ENCODE measurements at places on chromosomes 11 and 22.

GRCh38 chr11:4626207-4627099 lies 10.8 kb upstream of the OR51D1 start:
- no peak overlapping the region for H3K27ac ChIP-seq
- no peaks in the 10 kb centered on the region for H3K4me1 ChIP-seq
- DNase-seq, result peak; percentile 78
- H3K36me3 ChIP-seq, result peaks cover 4% of the 10 kb centered on the region
- peaks cover 36% of the 10 kb centered on the region for H3K27me3 ChIP-seq
- H3K4me3 ChIP-seq, result no peak overlapping the region

DNA sequence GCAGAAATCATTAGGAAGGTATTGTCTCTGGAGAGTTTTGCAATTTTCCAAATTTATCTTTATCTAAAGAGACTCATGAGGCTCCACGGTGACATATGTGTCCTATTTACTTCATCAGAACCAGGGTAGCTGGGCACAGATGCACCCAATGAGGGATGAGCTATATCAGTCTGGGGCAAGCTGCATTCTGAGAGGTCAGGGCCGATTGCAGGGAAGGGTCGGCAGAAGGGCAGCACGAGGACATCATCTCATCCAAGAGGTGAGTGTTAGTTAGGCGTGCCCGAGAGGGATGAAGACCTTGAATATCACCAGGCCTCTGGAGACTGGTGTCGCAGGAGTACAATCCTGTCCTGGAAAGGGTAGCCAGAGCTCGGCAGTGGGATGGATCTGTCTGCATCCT lies 41.0 kb upstream of the SPON1 start:
- no peaks in the 10 kb centered on the region for H3K27me3 ChIP-seq
- H3K27ac ChIP-seq, result no peak overlapping the region
- DNase-seq, result no peak
- peaks cover 38% of the 10 kb centered on the region for H3K4me1 ChIP-seq

DNA sequence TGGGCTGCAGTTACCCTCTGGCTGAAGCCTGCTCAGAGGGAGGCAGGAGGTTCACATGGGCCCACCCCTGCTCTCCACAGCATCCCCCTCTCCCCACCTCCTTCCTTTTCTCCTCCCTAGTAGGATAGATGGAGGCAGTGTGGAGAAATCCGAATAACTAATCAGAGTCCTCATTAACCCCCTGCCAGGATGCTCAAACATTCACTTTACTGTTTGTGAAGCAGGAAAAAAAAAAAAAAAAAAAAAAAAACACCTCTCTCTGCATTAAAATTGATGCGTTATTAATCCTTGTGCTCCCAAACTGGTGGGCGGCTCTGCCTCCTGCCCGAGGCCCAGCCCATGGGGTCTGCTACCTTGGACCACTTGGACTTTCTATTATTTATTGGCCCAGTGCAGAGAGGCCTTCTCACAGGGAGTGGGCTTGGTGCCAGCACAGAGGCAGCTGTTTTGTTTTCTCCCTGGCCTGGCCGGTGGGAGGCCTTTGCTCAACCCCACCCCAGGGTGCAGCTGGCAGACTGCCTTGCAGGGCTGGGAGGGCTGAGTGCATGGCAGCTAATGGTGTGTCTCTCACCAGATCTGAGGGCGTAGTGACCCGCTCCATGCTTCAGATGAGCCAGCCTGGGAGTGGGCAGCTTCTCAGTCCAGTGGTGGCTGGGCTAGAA lies 150.7 kb downstream of the PKNOX2 start:
- no peak overlapping the region for H3K27ac ChIP-seq
- no peaks in the 10 kb centered on the region for H3K4me1 ChIP-seq
- no peaks in the 10 kb centered on the region for H3K36me3 ChIP-seq
- DNase-seq, result no peak
- H3K27me3 ChIP-seq, result peaks cover 15% of the 10 kb centered on the region

GRCh38 chr11:7639643-7640025 lies 33.7 kb downstream of the CYB5R2 start:
- no peaks in the 10 kb centered on the region for H3K4me1 ChIP-seq
- no peak for DNase-seq
- no peaks in the 10 kb centered on the region for H3K36me3 ChIP-seq
- H3K27me3 ChIP-seq, result no peaks in the 10 kb centered on the region

DNA sequence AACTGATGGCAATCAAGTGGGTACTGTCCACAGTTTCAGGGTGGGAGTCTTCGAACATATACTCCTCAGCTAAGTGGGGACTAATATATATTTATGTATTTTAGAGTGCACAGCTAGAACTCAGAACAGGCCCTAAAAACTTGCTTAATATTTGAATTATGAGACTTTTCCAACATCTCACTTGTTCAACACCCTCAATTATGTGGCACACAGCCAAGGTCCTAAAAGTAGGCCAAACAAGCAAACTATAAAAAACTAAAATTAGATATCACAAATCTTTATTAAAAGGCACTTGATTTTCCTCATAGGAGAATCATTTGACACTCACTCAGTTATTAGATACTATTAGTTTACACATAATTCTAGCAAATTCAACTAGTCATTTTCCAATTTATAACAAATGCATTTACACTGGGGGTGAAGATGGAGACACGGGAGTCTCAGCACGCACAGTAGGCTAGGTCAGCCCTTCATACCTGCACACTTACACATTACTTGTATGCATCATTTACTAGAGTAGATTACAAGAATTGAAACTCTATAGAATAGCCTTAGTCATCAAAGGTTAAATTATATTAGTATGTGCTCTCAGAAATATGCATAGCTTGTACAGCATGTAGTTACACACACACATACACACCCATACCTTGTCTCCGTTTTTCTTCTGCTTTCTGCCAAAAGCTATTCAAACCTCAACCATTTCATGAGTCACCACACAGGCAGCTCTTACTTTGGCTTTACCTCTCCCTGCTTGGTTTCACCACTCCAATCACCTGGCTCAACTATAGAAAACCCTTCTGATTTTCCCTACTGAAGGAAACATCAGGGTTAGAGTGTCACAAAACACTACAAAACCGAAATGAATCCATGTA lies 171.5 kb downstream of the SBF2 start:
- no peaks in the 10 kb centered on the region for H3K27me3 ChIP-seq
- H3K36me3 ChIP-seq, result no peaks in the 10 kb centered on the region
- no peaks in the 10 kb centered on the region for H3K4me1 ChIP-seq
- H3K4me3 ChIP-seq, result no peak overlapping the region

- no peaks in the 10 kb centered on the region for H3K36me3 ChIP-seq
- no peak for DNase-seq
- H3K27ac ChIP-seq, result no peak within 1 kb of the TSS
- no peak within 1 kb of the TSS for H3K4me3 ChIP-seq
Observed at GRCh38 chr11:66011785-66012303, at the start of gene CST6. Gene CST6, plus strand, starts transcription at chr11:66012008. Its CDS starts 37 bp downstream, at chr11:66012045.

DNA sequence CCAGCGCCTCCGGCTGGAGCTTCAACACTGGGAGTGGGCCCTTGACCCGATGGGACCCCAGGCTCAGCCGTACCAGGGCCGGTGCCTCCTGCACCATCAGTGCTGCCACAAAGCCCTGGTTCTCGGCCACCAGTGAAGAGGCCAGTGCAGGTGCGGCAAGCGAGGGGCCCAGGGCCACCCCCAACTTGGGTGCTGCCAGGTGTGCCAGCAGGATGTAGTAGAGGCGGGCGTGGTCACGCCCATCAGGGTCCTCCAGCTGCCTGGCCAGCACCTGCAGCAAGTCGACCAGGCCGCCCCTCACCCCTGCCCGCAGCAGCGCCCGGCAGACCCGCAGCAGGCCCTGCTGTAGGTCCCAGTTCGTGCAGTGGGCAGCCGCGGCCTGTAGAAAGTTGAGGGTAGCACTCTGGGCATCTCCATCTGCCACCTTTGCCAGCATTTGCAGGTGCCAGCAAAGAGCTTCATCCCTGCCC lies 2.3 kb downstream of the AP5B1 start:
- no peak for DNase-seq
- peak overlapping the region; percentile 89 for H3K4me3 ChIP-seq
- H3K4me1 ChIP-seq, result peaks cover 32% of the 10 kb centered on the region

GRCh38 chr11:10942620-10943019 lies 84.8 kb upstream of the ZBED5 start:
- no peaks in the 10 kb centered on the region for H3K27me3 ChIP-seq
- peaks cover 3% of the 10 kb centered on the region for H3K4me1 ChIP-seq
- H3K36me3 ChIP-seq, result no peaks in the 10 kb centered on the region
- no peak overlapping the region for H3K27ac ChIP-seq
- no peak overlapping the region for H3K4me3 ChIP-seq

DNA sequence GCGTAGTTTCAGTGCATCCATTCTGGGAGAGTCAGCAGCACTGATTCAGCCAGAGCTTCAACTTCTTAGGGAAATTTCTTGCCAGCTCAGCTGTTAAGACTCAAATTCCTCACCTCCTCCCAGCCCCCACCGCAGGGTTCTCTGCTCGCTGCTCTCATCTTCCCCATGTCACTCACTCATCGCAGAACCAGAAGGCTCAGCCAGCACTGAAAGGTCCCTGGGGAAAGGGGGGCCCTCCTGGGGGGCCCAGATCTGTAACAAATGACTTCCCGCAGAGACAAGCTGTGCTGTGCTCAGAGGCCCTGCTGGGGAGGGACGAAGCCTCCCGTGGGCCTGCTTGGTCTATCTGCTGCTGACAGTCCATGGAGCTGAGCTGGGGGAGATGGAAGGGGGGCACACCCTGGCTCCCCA lies 220.6 kb downstream of the NTM start:
- no peaks in the 10 kb centered on the region for H3K4me1 ChIP-seq
- no peak overlapping the region for H3K27ac ChIP-seq
- H3K4me3 ChIP-seq, result no peak overlapping the region
- DNase-seq, result no peak
- no peaks in the 10 kb centered on the region for H3K27me3 ChIP-seq

DNA sequence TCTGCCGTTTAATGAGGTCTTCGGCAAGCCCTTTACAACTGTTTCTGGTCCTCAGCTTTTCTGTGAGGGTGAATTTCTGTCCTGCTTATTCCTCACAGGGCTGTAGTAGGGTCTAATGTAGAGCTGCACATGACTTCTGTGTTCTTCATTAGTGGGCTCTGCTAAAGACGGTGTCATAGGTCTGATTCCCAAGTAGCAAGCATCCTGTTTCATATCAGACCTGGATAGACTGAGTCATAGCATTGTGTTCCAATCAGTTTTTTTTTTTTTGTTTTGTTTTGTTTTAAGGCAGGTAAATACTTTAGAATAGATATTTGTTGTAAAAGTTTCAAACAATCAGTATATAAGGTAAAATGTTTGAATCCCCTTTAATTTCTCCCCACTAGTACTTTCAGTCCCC lies 35.4 kb downstream of the BIRC2 start:
- H3K36me3 ChIP-seq, result peaks cover 46% of the 10 kb centered on the region
- H3K27me3 ChIP-seq, result no peaks in the 10 kb centered on the region
- H3K4me3 ChIP-seq, result no peak overlapping the region
- H3K27ac ChIP-seq, result no peak overlapping the region

GRCh38 chr11:78714539-78714938 lies 139.9 kb upstream of the NARS2 start:
- no peaks in the 10 kb centered on the region for H3K4me1 ChIP-seq
- H3K36me3 ChIP-seq, result no peaks in the 10 kb centered on the region
- DNase-seq, result no peak
- H3K4me3 ChIP-seq, result no peak overlapping the region
- no peak overlapping the region for H3K27ac ChIP-seq
- H3K27me3 ChIP-seq, result peaks cover 5% of the 10 kb centered on the region

DNA sequence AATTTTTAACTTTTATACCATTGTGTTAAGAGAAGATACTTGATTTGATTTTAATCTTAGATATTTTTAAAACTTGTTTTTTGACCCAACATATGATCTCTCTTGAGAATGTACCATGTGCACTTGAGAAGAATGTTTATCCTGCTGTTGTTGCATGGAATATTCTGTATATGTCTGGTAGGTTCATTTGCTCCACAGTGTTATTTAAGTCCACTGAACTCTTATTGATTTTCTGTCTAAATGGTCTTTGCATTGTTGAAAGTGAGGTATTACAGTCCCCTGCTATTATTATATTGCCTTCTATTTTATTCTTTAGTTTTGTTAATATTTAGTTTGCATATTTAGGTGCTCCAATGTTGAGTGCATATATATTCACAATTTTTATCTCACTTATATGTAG lies 397.3 kb upstream of the CCDC179 start:
- H3K27me3 ChIP-seq, result no peaks in the 10 kb centered on the region
- no peaks in the 10 kb centered on the region for H3K36me3 ChIP-seq

DNA sequence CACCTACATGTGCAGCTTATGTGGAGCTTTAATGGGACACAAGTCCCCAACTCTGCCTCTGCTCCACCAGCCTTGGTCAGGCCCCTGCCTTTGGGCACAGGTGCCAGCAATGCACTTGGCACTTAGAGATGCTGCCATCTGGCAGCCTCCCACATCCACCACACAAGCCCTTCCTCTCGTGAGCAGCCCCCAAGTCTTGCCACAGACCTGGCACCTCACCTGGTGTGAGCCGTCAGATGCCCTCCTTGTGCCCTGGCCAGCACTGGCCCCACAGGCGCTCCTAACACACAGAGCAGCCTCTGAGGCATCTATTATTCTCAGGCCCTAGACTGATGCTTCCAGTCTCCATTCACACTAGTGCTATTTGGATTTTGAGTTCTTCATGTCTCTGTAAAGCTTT lies 24.5 kb upstream of the SERPIND1 start:
- H3K27me3 ChIP-seq, result no peaks in the 10 kb centered on the region
- H3K4me3 ChIP-seq, result no peak overlapping the region
- H3K4me1 ChIP-seq, result peaks cover 20% of the 10 kb centered on the region
- DNase-seq, result no peak

GRCh38 chr11:86748296-86748695 lies 52.0 kb upstream of the PRSS23 start:
- no peaks in the 10 kb centered on the region for H3K36me3 ChIP-seq
- H3K4me1 ChIP-seq, result peaks cover 4% of the 10 kb centered on the region
- no peak overlapping the region for H3K27ac ChIP-seq
- no peak for DNase-seq

- H3K4me3 ChIP-seq, result no peak overlapping the region
- DNase-seq, result no peak
- no peak overlapping the region for H3K27ac ChIP-seq
- no peaks in the 10 kb centered on the region for H3K4me1 ChIP-seq
- no peaks in the 10 kb centered on the region for H3K36me3 ChIP-seq
Observed at GRCh38 chr22:32600147-32600546, 125.5 kb downstream of the FBXO7 start.

GRCh38 chr11:58898106-58898505 lies 41.2 kb upstream of the GLYATL1 start:
- peaks cover 25% of the 10 kb centered on the region for H3K27me3 ChIP-seq
- H3K4me3 ChIP-seq, result no peak overlapping the region
- DNase-seq, result no peak
- no peaks in the 10 kb centered on the region for H3K36me3 ChIP-seq
- no peak overlapping the region for H3K27ac ChIP-seq

GRCh38 chr22:36737776-36738175 lies 34.2 kb upstream of the CACNG2 start:
- H3K27ac ChIP-seq, result no peak overlapping the region
- H3K4me3 ChIP-seq, result no peak overlapping the region
- no peaks in the 10 kb centered on the region for H3K36me3 ChIP-seq
